ENCODE measurements at places on chromosomes 1 and 21.

GRCh38 chr1:207849646-207850045 lies 61.3 kb downstream of the CD34 start:
- DNase-seq = no peak

DNA sequence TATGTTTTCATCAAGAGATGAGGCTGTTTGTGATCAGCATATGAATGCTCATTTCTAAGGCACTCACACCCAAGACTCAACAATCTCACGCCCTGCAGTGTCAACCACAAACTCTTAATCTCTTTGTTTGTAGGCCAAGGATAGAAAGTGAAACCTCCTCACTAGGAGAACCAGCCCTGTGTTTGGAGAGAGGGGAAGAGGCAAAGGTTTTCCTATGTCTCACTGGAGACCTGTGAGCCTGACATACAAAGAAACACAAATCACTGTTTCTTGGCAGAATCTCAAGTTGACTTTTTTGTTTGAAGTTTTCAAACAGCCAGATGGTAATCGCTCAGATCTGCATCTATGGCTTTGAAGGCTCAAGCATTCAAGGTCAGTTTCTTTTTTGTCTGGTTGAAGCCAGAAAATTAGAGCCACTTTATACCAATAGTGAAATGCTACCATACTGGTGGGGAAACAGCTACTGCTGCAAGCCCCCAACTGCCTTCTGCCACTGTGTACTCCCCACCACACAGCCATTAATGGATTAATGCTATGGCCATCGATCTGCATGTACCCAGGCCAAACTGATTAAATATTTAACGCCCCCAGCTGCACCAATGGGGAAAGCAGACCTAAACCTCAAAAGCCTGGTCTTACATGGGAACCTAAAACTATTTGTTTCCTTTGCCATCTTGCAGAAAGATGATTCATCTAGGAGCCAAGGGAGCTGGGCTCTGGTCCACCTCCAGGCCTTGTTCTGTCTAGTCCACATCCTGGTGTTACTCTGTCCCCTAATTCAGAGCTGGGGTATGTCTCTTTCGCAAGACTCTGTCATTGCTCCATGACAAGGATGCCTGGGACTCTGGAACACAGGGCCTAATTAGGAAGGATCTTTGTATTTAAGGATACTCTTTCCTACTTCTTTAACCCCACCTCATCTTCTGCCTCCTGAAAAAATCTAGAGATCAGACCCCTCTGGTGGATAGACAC lies 16.3 kb downstream of the PDZK1 start:
- peak; percentile 3 for DNase-seq

- DNase-seq = no peak
Measured at GRCh38 chr21:27764056-27764455, 797.2 kb upstream of the ADAMTS5 start.

GRCh38 chr1:108750476-108751181 lies 4.2 kb downstream of the STXBP3 start:
- no peak for DNase-seq

DNA sequence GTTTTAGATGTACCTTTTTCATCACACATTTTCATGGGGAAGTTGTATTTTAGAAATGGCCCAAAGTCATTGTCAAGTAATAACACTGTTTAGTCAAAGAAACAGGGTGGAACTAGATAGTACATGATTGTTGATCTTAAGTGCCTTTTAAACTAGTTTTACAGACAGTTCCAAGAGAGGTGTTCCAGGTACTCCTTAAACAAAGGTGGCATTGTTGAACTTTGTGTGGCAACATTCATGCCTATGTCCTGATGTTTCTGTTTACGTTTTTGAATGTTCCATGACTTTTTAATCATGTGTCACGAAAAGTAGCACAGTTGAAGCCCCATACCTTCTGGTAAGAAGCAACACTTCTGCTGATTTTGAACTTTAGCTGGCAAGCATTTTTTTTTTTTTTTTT lies 9.1 kb upstream of the SH3D21 start:
- DNase-seq = no peak

DNA sequence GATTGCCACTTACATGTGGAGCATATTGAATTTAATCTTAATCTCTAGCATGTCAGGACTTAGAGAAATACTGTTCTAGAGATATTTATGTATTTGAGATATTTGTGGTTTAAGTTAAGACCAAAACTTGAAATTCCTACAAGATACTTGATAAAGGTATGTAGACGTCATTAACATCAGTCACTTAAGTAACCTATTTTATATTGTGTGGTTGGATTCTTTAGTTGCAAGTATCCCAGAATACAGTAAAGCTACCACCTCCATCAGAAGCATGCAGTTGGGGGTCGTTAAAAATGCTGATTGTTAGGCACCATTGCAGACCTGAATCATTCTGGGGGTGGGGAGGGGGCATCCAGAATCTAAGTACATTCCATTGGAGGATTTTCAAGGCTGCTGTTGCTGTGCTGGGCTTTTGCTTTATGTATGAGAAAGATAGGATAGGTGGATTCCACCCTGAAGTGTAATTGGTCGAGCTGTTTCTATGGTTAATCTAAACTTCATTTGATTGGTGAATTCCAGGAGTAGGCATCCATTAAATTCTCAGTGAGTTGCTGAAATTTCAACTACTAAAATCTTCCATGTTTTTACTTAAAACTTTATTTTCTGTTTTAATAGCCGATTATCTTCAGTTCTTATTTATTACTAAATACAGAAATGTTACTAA lies 4.0 kb downstream of the H3-3A start:
- no peak for DNase-seq

DNA sequence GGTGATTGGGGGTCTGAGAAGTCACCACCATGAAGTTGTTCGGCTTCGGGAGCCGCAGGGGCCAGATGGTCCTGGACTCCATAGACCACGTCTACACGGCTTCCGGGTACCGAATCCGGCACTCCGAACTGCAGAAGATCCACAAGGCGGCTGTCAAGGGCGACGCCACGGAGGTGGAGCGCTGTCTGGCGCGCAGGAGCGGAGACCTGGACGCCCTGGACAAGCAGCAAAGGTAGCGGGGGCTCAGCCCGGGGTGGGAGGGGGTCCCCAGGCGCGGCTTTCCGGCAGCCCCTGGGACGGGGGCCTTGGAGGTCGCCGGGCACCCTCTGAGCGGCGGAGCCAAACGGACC lies 146.5 kb downstream of the LIPI start:
- DNase-seq = no peak

- DNase-seq = no peak
Measured at GRCh38 chr21:44893948-44894656, 20.6 kb upstream of the PTTG1IP start.

GRCh38 chr1:156284112-156284511 lies at the start of gene TMEM79:
TSS of gene TMEM79 (plus strand) at chr1:156284325. CDS start at chr1:156285227, 902 bp downstream.
- no peak for DNase-seq

DNA sequence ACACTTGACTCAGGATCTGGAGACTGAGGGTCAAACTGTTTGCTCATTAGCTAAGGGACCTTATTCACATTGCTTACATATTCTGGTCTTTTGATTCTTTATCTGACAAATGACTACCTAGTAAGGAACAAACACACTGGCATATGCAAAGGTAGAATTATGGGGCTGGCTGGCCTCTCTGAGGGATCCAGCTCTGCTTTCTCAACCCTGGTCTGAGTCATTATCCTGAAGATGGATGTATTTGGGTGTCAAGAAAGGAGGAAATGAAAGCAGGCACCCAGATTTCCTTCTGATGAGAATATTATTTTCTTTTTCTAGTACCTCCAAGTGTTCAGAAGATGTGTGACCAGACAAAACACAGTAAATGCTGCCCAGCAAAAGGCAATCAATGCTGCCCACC lies 6.0 kb downstream of the SMCP start:
- DNase-seq = no peak

DNA sequence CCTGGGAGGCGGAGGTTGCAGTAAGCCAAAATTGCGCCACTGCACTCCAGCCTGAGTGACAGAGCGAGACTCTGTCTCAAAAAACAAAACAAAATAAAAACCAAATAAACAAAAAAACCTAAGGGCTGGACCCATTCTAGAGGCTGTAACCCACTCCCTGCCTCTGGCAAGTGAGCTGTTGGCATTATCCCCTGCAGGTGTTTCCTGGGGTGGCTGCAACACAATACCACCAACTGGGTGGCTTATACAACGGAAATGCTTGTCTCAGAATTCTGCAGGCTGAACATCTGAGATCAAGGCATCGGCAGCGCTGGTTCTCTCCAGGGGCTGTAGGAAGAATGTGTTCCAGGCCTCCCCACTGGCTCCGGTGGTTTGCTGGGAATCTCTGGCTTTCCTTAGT lies 15.2 kb downstream of the LRRC38 start:
- no peak for DNase-seq

DNA sequence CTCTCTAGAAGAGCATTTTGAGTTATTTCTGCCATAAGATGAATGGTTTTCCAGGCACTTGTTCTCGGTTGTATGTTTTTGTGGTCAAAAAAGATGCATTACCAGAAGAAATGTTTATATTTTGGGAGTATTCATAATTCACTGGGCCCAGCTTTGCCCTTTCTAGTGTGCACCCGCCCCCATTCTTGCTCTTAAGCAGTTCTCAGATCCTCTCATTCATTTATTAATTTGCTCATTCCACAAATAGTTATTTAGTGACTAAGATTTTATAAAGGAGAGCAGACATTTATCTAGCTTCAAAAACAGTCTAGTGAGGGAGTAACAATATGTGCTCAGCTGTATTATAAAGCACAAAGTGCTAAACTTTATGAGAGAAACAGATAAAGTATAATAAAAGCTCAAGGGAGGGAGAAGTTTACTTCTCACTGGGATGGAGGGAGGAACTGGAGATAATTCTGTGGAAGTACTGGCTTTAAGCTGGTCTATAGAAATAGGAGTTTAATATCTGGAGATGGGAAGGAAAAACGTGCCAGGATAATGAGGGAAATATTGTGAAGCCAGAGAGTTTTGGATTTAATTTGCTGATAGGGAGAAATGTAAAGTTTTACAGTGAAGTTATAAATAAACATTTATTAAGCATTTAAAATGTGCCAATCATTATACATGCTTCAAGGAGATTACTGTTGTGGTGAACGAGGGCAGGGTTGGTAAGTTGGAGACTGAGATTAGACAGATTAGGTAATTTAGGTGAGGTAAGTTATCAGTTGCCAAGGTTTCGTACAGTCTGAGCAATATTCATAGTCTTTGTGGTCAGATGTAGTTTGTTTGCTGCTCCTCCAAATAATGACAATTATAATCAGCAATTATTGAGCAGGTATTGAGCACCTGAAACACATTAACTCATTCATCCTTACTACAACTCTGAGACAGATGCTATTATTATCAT lies 9.1 kb upstream of the MACF1 start:
- no peak for DNase-seq

- DNase-seq = no peak
Measured at GRCh38 chr1:158400871-158401270, 1.6 kb upstream of the OR10T2 start.

GRCh38 chr1:219812491-219813203 lies 115.7 kb downstream of the SLC30A10 start:
- no peak for DNase-seq

DNA sequence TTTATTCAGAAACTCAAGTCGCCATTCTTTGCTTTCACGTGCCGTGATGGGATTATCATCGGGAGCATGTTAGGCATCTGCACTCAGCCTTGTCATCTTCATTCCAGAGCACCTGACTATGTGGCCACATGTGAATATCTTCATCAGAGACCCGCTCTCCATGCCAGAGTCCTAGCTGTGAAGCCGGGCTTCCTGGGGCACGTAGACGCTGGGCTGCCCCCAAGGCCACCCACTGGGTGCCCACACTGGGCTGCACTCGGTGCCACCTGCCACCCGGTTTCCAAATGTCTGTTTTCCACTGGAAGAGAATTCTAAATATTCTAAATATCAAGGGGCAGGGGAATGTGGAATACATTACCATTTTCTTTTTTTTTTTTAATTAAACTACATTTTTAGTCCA lies 43.8 kb downstream of the SLC37A1 start:
- no peak for DNase-seq

- DNase-seq = no peak
Measured at GRCh38 chr1:227170361-227171166, 147.7 kb downstream of the CDC42BPA start.

- DNase-seq = no peak
Measured at GRCh38 chr1:93661829-93662474, 19.7 kb downstream of the BCAR3 start.

DNA sequence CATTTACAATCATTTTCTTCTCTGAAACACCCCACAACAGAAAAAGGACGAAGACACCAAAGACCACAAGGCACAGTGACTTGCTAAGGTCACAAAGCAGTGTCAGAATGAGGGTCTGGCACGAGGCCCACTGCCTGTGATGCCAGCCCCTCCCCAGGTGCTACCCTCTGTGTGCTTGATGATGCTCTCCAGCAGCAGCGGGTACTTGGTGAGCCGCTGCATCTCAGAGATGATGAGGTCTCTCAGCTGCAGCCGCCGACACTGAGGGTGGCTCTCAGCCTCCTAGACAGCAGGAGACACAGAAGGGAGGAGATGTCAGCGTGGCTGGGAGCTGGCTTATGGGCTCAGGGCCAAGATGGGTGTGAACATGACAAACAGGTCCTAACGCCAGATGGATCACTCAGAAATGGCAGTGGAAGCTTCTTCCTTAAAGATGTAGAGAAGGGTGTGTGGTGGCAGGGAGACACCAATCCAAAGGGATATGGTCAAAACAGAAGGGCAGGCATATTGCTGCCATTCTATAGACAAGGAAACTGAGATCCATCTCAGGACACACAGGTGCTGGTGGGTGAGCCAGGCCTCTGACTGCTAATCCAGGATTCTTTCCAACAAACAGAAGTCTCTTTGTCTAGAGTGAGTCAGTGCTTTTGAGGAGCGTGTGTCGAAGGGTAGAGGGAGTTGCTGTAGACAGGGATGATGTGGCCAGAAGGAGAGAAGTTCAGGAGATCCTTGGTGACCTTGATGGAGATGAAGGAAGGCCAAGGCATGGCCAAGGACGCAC lies 25.6 kb downstream of the LRRC71 start:
- no peak for DNase-seq
